ENCODE measurements at places on chromosomes 11 and 22.

DNA sequence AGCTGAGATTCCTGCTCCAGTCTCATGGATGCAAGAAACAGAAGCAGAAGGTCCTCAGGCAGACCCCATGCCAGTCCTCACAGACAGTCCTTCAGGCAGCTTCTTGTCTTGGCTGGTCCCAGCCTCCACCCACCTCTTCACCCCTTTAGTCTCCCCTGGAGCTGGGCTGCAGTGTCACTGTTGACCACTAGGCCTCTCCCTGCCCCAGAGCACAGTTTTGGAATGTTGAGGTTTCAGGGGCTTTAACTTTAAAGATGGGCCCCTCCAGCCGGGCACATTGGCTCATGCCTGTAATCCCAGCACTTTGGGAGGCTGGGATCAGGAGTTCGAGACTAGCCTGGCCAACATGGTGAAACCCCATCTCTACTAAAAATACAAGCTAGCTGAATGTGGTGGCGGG, 39.5 kb upstream of the GCAT start:
- DNase-seq = no peak

GRCh38 chr22:43992331-43992821, 31.7 kb upstream of the PARVB start:
- DNase-seq = peak; percentile 77

DNA sequence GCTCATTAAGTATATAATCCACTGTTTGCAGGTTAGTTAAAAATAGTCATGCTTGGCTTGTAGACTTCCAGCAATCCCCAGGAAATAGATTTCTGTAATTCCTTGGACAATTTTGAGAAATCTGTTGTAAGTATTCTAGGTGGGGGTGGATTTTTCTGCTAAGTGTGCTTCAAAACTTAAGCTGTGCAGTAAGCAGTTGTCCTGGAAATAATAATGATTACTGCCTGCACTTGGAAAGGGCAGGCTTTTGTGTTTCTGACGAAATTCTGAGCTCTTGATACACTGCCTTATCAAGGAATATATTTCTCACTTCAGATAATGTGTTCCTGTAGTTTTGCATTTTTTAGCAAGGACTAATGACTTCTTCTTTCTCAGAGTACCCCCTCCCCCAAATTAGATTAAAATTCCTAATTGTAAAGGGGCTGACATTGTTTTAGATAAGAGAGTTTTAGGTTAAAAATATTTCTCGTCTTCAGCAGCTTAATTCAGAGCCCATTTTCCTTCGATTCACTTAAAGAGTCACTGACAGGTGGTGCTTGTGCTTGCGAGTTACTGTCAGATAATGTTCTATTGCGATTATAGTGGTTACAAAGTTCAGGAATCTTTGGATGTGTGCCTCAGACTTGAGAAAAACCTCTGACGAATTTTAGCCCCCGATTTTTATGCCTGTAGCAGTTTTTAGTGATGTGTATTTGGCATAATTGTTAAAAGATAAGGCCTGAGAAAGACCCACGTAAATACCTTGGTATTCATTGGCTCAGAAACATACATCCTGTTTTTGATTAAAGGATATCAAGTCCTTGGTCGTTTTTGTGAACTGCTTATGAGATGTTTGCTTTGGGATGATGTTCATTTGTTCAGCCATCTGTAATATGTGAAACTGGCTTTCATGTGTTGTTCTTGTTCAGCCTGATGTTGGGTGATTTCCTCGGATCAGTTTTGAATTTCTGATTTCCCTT, 120.5 kb downstream of the HIPK3 start:
- peak; percentile 33 for DNase-seq

DNA sequence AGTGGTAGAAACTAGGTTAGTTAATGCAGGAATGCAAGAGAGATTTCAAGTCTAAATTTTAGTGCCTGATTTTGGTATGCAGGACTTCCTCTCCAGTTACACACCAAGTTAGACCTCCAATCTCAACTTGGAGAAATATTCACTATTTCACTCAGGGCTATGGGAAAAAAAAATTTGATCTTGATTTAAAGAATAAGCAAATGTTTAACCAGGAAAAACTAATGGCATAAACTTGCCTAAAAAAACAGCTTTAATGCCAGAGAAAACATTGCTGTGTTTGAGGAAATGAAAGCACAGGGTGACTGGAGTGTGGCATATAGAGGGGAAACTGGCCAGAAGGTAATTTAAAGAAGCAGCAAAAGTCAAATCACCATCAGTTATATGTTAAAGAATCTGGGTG, 575.4 kb upstream of the LRRC4C start:
- no peak for DNase-seq

DNA sequence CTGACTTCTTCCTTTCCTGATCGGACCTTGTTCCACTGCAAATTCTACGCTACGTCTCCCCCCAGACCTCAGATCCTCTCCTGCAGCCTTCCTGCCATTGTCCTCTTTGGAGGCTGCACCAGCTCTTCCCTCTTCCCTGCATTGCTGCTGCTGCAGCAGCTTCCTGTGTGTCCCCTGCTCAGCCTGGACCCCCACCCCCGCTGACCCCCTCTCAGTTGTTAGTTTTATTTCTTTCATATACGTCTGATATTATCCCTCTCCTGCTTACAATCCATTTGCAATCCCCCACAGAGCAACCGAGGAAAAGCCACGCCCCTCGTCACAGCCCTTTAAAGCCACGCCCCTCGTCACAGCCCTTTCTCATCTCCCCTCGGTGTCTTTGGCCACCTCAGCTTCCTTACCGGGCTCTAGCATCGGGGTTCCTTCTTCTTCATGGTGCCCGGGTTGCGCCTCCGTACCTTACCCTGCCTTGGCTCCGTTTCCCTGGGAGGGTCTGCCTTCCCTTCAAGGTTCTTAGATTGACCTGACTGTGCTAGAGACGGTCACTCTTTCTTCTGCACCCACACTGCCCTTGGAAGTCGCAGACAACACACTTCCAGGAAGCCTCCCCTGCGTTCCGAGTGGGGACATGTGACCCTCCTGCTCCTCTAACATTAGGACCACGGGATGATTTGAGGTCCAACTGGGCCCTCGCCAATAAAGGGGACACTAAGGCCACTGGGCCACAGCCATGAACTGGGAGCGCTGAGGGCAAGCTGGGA, 4.8 kb downstream of the MRGPRG start:
- no peak for DNase-seq

- peak; percentile 6 for DNase-seq
Measured at GRCh38 chr11:126061707-126062678, 673 bp downstream of the CDON start.

- DNase-seq = no peak
Measured at GRCh38 chr11:70655816-70656215, 257.5 kb downstream of the CTTN start.

- no peak for DNase-seq
Measured at GRCh38 chr11:115147243-115147807, 356.9 kb downstream of the CADM1 start.

GRCh38 chr11:121589946-121590537, 137.3 kb upstream of the SORL1-AS1 start:
- DNase-seq = no peak

- DNase-seq = peak; percentile 67
Measured at GRCh38 chr11:47270331-47271271, 668 bp downstream of the MADD start.

DNA sequence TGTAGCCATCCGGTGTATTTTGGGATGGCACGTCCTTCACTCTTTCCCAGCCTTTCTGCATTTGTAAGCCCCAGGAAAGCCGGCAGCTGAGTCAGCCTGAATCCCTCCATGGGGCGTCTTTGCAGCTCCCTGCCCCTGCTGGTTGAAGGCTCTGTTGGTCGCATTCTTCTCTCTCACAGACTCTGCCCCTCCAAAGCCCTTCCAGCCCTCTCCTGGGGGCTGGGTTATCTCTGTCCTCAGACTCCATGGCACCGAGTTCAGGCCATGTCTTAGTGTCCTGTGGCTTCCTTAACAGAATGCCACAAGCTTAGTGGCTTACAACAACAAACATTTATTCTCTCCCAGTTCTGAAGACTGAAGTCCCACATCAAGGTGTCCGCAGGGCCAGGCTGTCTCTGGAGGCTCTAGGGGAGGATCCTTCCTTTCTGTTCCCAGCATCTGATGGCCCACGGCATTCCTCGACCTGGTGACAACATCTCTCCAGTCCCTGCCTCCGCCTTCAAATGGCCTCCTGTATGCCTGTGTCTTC, 62.2 kb downstream of the BCR start:
- DNase-seq = peak; percentile 25

DNA sequence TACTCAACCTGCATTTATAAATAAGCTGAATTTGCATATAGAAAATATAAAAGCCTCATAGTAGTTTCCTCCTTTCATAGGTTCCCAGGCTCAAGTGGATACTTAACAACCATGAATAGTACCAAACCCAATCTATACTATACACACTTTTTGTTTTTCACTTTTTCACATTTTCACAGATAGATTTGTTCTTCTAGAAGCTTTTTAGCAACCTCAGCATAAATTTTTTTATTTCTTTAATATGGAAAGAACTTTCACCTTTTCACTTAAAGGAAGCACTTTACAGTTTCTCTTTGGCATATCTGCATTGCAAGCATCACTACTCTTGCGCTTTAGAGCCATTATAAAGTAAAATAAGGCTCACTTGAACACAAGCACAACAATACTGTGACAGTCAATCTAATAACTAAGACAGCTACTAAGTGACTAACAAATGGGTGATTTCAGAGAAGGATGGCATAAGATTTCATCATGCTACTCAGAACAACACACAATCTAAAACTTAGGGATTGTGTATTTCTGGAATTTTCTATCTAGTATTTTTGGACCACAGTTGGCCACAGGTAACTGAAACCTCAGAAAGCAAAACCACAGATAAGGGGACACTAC, 1063.6 kb downstream of the FAM181B start:
- DNase-seq = no peak

DNA sequence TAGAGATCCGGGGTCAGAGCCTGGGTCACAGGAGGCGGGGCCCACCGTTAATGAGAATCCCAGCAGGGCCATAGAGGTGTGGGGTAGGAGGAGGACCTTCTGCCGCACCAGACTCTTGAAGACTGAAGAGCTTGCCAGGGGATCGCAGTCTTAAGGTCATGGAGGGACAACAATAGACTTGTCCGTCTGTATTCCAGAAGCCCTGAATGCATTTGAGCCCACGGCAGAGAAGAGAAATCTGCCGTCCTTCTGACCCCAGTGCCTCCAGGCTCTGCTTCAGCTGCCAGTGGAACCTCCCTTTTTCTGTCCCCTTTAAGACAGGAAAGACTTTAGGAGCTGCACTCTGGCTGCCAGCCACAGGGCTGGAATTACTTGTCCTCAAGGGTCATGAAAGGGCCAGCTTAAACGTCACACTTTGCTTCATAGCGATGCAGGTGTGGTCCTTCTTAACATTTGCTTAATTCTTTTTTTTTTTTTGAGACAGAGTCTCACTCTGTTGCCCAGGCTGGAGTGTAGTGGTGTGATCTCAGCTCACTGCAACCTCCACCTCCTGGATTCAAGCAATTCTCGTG, 15.5 kb upstream of the ST3GAL4 start:
- no peak for DNase-seq

DNA sequence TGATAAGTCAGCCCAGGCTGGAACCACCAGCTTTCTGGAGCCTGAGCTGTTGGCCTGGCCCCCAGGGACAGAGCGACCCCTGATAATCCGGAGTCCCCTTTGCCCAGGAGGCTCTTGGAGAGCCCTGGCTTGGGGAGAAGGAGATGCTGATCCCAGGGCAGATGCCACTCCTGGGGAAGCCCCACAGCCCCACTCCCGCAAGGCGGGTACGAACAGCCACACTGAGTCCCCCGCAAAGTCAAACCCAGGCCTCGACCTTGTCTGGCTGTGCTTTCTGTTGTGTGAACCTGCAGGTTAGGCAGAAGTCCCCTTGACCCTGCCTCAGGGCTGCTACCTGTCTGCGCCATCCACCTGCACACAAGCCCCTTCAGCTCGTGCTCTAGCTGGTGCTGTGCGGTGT, 108.0 kb downstream of the KCNQ1OT1 start:
- DNase-seq = no peak

- no peak for DNase-seq
Measured at GRCh38 chr22:25331050-25331449, 111.6 kb downstream of the CRYBB2 start.

DNA sequence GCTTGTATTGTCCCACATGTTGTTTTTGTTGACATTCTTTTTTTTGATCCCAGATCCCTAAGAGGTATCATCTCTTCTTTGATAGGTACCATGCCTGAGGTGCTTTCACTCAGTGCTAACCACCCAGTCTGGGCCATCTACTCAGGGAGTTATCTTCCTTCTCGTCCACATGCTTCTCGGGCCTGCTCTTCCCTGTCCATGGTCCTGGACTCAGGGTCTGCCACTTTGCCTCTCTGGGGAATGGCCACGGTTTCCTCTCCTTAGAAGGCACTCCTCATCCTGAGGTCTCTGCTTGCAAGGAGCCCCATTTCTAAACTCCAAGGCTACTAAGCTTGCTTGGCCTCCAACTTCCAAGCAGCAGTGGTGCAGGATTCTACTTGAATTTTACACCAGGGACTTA, 227.0 kb upstream of the NCAM1 start:
- peak; percentile 20 for DNase-seq

GRCh38 chr11:84722583-84723108, 904.5 kb downstream of the DLG2 start:
- no peak for DNase-seq

DNA sequence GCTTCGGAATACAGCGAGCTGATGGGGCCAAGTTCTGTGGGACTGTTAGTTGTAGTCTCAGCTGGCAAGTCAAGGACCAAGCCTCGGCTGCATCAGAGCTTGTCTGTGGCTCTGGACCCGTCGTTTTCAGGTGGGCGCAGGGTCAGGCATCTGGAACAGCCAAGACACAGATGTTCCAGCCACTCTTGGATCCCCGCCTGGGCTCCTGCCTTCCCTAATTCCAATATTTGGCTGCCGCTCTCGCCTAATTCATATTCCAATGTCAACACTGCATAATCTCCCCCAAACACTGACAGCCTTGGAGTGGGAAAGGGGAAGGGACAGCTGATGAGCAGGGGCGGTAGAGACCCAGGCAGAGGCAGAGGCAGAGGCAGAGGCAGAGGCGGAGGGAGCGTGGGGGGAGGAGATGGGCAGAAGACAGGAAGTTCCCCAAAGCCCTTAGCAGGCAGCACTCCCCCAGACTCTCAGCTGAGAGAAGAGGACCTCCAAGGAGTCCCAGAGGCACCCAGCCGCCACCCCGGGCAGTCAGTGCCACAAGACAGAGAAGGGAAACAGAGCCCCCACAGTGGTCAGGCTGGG, 49.6 kb upstream of the SLC35C1 start:
- DNase-seq = no peak

GRCh38 chr11:68632802-68633201, 51.5 kb upstream of the GAL start:
- peak; percentile 52 for DNase-seq

- DNase-seq = no peak
Measured at GRCh38 chr11:1197431-1197885, 25.4 kb upstream of the MUC5B start.
